SK-MEL-5 (cell line): ENCODE measurements at places on chromosomes 2 and 18. TPM values are rescaled to one million over a fixed set of nuclear protein-coding genes. Genes with fewer than 3 reads are reported as not detected.

DNA sequence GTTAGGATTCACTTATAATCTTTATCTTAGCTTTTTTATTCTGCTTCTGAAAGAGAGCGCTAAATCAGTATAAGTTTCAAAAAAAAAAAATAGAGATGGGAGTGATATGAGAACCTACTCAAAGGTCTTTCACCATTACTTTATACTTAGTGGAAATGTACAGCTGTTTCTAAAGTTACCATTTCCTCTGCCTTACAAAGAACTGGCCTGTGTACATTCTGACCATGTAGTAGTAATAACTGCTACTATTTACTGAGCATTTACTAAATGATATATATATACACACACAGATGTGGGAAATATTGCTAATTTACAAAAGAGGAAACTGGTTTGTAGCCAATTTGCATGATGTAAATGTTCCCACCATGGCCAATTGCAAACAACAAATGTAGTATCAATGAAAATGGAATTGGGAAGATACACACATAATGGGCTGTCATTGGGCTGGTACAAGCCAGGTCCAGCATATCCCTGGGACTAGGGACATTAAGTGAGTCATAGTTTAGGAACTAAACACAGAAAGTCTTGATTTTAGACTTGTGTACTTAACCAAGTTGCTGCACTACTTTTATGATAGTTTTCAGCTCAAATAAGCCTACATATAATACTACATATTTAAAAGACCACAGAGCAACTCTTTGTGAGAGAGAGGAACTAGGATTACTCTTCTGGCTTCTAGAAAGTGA, 67.1 kb downstream of the DYNC1I2 start:
- DNase-seq: no peak

The CDH20 gene
- total RNA-seq: not detected in 2 replicates

DNA sequence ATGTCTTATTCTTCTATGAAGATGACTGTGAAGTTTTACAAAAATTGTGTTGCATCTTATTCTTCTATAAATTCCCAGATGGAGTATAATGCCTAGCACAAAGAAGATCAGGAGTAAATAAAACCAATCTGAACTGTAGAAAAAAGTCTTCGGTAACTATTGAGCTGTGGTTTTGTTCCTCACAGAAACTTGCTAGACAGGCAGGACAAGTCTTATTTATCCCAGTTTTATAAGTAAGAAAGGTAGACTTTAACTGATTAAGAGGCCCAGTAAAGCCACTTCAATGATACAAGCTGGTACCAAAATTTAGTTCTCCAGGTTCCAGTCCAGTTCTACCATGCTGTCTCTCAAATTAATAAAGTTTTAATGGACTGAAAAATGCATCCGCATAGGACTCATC, 526.7 kb upstream of the SETBP1 start:
- no peak for DNase-seq

DNA sequence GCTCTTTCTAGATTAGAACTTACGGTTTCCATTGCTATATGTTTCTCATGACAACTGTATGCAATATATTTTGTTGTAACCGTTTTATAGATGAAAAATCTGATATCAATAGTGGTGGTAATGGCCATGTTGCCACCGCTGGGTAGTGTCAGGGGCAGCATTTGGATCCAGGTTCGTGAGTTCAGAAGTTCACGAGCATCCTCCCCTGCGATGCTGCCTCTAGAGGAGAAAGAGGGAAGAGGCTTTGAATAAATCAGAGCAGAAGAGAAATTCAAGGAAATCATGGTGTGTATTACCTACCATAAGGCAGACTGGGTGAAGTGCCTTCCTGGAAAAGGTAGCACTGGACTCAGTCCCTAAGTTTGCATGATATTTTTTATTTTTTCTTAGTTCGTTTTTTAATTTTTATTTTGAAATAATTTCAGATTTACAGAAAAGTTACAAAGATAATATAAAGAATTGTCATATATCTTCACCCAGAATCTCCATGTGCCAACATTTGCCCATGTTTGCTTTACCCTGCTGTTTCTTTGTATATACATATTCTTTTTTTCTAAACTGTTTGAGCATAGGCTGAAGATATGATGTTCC, 3.3 kb upstream of the ZBTB7C start:
- peak; percentile 72 for DNase-seq

- no peak for DNase-seq
These were observed 1.7 kb upstream of the THOC1 start for GRCh38 chr18:269480-270095.

GRCh38 chr2:19653509-19653908, 248.3 kb downstream of the TTC32 start:
- no peak for DNase-seq

- no peak for DNase-seq
These were observed 557.8 kb upstream of the GCFC2 start for GRCh38 chr2:76268484-76268883.

DNA sequence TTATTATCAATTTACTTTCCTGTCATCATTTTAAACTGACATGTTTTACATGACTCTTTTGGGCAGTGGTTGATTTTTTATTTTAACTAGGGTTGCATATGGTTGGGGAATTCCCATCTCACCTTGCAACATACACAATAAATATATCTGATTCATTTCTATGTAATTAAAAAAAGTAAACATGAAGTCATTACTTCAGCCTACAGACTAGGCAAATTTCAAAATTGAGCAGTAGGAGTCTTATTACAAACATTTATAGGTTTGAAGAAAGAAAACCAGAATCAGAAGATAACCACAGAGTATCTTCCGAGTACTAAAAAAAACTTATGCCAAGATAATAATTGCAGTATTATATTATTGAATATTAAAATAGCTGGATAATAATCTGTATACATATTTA, 377.0 kb upstream of the VRK2 start:
- DNase-seq: no peak

The DCAF17 gene
- 14.6 and 17.6 TPM in 2 replicates for total RNA-seq

DNA sequence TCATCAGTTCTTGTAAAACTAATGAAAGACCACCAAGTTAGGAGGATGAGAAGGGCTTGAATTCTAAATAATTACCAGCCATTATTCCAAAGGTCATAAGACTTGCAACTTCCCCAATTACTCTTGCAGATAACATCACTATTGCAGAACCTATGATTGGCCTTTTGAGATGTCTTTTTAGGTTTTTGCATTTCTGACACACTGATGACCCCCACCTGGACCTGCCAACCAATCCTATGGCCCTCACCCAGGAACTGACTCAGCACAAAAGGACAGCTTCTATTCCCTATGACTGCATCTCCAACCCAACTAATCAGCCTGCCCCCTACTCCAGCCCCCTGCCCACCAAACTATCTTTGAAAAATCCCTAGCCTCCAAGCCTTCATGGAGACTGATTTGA, 111.5 kb upstream of the COPS8 start:
- no peak for DNase-seq

- peak; percentile 55 for DNase-seq
These were observed 106.4 kb upstream of the CCDC85A start for GRCh38 chr2:56077359-56077915.

GRCh38 chr2:132632000-132632649, 37.9 kb downstream of the LYPD1 start:
- no peak for DNase-seq

The MOGAT1 gene
- not detected in 2 replicates for total RNA-seq

- DNase-seq: no peak
These were observed 27.6 kb downstream of the LDLRAD4 start for GRCh38 chr18:13246121-13246520.

GRCh38 chr2:70160545-70160944, 30.3 kb downstream of the C2orf42 start:
- DNase-seq: no peak

The ATP8B1 gene
- total RNA-seq: 0.61 and 0.90 TPM in 2 replicates

- DNase-seq: no peak
These were observed 40.3 kb downstream of the SESTD1 start for GRCh38 chr2:179224361-179224760.

- no peak for DNase-seq
These were observed 159.5 kb downstream of the COL6A3 start for GRCh38 chr2:237254369-237254861.

- DNase-seq: no peak
These were observed 178.0 kb downstream of the MCFD2 start for GRCh38 chr2:46737577-46737976.

The SMC6 gene
- total RNA-seq: 26.3 and 30.6 TPM in 2 replicates

- no peak for DNase-seq
These were observed 30.7 kb upstream of the LGALSL start for GRCh38 chr2:64423303-64423702.

DNA sequence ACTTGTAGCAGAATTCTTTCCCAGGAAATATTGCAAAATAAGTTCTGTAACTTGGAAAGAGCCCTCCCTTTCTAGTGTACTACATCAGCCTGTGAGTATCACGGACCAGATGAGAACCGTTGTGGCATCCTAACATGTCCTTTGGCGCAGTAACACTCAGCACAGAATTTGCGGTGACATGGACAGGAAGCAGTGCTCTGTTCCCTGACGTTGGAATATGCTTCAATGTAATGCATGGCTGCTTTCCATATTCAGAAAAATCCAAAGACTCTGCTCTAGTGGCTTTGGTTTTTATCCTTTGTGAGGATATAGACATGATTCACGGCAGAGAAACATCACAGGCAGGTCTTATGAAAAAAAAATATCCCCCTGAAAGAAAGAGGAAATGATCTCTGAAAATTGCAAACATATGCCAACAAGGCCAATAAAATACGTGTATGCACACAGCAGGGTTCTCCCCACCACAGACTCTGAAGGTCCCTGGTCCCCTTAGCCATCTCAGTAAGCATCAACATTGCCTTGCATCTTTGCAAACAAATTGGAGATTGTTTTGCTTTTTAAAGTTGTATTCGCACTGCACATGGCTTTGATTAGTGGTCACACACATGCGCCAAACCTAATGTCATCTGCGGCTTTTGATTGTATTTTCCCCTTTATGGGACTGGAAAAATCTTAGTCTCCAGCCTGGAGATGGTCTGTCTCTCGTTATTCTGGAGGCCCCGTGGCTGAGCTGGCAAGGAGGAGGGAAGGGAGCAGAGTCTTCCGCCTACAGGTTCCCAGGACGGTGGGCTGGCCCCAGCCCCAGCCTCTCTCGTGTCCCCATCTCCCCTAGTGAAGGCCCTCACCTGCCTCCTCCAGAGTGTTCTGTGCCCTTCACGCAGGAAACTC, 122.9 kb downstream of the COPS8 start:
- DNase-seq: no peak

- DNase-seq: no peak
These were observed 56.6 kb downstream of the EIPR1 start for GRCh38 chr2:3320910-3321605.

The AQP12B gene
- not detected in 2 replicates for total RNA-seq
